ENCODE measurements at places on chromosomes 13 and 19.

GRCh38 chr13:20728579-20729311, 25.2 kb downstream of the IL17D start:
- no peak for DNase-seq

DNA sequence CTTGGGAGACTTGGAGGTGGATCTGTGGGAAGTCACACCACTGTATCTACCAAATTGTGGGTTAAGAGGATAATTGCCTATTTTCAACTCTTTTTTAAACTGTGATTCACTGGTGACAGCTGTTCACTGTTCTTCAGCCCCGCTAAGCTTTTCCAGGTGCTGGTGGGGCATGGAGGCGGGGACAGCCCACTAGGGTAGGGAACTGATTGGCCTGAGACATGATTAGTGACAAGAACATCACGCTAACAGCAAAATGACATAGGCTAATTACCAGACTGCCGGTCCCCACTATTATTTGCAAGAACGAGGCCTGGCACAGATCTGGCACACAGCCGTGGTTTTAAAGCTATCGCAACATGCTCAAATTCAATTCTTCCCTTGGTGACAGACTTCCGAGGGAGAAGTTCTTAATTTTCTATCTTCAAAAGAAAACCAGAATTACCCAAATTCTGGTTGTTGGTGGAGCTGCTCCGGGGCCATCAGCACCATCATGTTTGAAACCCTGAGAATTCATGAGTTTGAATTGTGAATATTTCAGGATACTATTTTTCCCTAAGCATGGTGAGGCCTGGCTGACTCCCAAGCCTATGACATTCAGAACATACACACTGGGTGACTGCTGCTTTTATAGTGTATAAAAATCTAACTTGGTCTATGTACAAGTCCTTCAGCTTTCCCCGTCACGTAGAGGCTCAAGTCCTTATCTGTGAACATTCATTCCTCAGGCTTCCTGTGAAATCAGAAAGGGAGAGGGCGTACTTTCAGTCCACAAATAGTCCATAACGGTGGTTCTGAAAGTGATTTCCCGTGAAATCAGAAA, 17.9 kb downstream of the DOCK9 start:
- DNase-seq, result no peak

DNA sequence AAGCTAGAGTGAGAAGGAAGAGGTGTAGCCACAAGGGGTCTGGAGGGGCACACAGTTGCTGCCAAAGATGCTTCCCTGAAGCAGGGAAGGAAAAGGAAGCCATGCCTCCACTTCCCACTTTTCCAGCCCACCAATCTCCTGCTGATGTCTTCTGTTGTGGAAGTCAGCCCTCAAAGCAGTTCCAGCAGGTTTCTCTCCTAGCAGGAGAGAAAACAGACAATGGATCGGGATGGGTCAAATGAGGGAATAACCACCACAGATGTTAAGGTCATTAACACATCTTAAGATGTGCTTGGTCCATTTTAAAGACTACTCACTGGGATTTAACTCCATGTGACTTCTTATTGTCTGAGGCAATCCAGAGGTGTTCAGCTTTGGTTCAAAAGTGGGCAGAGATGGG, 284.1 kb upstream of the SOX21 start:
- no peak for DNase-seq

GRCh38 chr13:107192289-107192688, 624.4 kb upstream of the ARGLU1 start:
- no peak for DNase-seq

DNA sequence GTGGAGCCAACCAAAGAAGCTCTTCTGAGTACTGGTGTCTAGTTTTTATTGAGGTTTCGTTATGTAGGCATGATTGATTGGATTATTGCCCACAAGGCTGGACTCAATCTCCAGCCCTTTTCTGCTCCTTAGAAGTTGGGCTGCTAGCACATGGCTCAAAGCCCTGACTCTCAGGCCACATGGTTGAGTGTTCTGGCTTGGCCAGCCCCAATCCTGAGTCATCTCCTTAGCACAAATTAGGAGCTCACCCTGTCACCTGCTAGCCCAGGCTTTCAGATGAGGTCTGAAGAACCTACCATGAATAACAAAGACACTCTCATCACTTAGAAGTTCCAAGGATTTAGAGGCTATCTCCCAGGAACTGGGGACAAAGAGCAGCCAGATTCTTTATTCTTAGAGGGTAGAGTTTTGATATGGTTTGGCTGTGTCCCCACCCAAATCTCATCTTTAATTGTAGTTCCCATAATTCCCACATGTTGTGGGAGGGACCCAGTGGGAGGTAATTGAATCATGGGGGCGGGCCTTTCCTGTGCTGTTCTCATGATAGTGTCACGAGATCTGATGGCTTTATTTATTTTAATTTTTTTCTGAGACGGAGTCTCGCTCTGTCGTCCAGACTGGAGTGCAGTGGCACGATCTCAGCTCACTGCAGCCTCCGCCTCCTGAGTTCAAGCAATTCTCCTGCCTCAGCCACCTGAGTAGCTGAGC, 11.3 kb downstream of the DPY19L3 start:
- DNase-seq, result no peak

DNA sequence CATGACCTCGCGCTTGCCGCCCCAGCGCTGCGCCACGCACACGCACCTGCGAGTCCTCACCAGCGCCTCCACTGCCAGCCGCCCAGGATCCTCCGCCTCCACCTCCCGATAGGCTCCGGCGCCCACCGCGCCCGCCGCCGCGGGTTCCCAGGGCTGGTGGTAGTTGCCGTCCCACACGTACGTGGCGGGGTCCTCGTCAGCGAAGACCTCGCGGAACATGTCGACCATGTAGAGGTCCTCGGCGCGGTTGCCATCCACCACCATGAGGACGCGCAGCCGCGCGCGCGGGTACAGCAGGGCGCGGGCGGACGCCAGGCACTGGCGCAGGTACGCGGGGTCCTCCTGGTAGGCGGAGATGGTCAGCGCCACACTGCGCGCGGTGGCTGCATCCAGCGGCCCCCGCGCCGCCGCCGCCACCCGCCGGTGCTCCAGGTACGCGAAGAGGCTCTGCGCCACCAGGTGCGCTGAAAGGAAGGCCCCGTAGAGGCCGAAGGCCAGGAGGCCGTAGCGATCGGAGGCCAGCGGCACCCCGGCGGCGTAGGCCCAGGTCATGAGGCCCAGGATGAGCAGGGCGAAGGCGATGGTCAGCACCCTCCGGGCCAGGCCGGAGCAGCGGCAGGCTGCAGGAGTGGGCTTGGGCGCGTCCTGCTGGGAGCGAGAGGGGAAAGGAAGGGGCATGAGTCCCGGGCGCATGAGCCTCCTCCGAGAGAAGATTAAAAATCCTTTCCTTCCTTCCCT, 4.4 kb downstream of the HAS1 start:
- no peak for DNase-seq

- no peak for DNase-seq
Observed at GRCh38 chr19:40392894-40393517, 3.0 kb upstream of the HIPK4 start.

DNA sequence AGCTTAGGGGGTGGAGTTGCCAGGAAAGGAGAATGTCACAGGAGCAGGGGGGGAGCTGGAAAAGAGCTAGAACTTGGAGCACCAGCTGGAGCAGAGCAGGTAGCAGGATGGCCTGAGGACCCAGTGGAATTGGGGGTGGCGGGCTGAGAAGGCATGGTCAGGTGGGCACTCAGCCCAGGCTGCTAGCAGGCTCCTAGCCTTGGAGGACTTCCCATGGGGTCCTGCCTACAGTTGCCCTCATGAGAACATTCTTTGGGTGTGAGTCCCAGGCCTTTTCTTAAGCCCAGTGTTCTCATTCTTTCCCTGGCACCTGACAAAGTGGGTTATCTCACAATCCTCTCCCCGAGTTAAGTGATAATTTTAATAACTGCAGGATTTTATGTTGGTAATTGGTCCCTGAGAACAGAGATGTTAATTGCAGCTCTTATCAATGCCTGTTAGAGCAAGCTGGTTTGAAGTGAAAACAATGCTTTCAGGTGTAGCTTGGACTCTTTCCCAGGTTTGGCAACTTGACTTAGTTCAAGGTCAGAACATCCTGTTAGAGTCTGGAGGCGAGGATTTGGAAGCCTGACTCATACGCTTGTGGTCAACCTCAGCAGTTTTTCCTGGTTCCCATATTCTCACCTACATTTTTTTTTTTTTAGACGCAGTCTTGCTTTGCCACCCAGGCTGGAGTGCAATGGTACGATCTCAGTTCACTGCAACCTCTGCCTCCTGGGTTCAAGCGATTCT, 18.1 kb upstream of the OLFM4 start:
- no peak for DNase-seq

DNA sequence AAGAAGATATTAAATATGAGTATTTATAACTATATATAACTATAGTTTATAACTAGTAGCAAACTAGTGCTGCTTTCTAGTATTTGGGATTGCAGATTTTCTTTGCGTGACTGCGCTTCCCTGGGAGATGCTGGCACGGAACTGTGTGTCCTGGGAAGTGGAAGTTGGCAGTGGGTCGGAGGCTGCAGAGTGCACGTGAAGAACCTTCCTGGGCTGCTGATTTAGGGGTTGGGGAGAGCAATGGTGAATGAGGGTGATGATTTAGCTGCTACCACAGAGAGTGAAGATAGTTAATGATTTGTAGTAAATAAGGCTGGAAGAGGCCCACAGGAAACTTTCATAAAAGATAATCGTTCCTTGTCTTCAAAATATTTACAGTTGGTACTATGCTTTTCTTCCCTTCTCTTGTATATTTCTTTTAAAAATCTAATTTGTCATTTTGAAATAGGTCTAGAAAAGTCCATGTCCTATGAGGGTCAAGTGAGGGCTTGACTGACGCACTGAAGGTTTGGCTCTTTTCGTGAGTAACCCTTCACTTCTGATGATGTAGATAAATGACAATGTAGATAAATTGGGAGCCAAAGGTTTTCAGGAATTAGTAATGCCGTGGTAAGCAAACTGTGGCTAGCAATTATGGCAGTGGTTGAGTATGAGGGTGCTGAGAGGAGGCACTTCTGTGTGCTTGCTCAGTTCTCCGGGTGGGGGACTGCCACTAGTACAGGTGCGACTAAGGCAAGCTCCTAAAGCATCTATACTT, 3.0 kb upstream of the NAA16 start:
- no peak for DNase-seq

GRCh38 chr13:35964863-35965180, 166.4 kb downstream of the DCLK1 start:
- DNase-seq, result no peak

GRCh38 chr13:83515268-83516015, 366.8 kb downstream of the SLITRK1 start:
- DNase-seq, result no peak

Data from stimulated activated CD8-positive, alpha-beta memory T cell treated with anti-CD3 and anti-CD28 coated beads, Interleukin-7, amount 100 ng/mL, for 48 hours (primary cell).